Activated naive CD4-positive, alpha-beta T cell treated with anti-CD3 and anti-CD28 coated beads, Interleukin-2, amount 50 U/mL, for 16 hours (primary cell): ENCODE measurements at places on chromosomes 13 and 19.

DNA sequence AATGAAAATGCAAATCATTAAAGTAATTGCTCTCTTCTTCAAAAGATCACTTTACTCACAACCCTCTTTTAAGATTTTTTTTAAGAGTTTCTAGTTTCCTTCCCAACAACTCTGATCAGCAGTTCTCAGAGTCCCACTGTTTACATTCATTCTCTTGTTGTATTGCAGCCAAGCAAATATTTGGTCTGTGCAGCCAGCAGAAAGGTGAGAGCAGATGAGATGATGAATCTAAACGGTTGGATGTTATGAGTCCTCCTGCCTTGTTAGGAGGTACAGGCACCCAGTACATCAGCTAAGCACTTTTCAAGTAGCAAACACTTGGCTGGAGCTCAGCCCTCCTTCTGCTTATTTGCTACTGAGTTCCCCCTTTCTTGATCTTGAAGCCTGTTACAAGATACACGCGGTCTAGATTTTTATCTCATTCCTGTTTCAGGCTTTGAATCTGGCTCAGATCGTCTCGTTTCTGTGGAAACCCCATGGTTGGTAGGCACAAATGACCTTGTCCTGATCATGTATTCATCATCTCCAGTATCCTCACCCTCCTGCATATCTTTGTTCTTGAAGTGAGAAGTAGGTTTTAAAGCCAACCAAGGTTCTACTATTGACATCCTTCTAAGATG is 300.7 kb downstream of the DCT start:
- no peak for DNase-seq

- no peak for DNase-seq
Measured at GRCh38 chr13:44050450-44051063, 170.9 kb downstream of the LACC1 start.

- no peak for DNase-seq
Measured at GRCh38 chr13:42110410-42111155, 62.1 kb downstream of the DGKH start.

- DNase-seq: no peak
Measured at GRCh38 chr13:80873589-80873988, 532.7 kb upstream of the SPRY2 start.

DNA sequence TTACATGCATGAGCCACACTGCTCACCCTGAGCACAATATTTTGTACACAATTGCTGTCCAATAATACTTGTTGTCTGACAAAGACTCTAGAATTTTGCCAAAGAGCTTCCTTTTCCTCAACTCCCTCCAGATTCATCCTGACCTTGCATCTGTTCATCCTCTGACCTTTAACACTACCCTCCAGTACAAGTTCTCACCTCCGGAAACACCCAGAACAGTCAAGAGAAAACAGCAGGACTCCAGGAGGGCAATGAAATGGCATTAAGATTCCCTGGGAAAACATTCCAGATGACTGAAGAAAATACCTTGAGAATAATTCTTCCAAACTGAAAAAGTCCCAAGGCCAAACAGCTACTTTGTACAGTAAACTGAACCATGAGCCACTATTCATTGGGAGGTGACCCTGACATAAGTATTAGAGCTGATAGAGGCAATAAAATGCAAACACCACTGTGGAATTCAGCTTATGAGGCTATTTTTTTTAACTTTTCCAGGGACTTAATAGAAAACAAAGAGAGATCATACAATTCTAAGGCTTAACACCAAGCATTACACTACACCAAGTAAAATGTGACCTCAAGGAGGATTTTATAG is 15.7 kb upstream of the COG3 start:
- no peak for DNase-seq

- DNase-seq: no peak
Measured at GRCh38 chr13:18936104-18936503, 245.5 kb downstream of the TUBA3C start.

GRCh38 chr13:45490068-45490467 is 25.3 kb downstream of the COG3 start:
- DNase-seq: no peak

GRCh38 chr13:51600703-51601102 is 16.4 kb downstream of the WDFY2 start:
- no peak for DNase-seq

DNA sequence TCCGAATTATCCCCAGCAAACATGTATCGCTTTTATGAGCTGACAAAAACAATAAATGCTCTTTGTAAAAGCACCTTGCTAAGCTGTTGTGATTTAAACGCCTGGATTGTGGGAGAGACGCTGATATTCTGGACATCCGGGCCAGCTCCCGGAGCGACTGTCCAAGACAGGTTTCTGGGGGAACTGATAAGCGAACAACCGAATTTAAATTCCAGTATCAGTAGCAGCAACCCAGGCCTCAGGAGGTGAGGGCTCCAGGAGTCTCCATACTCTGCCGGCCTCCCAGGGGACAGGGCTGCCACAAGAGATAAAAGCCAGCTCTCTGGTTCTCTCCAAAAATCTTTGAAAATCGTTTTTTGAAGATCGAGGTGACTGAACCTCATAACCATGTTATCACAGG is 50.3 kb upstream of the VSTM2B start:
- no peak for DNase-seq

GRCh38 chr19:11279505-11280236 is 16.3 kb upstream of the TSPAN16 start:
- no peak for DNase-seq

- peak; percentile 34 for DNase-seq
Measured at GRCh38 chr19:10701955-10702525, 801 bp downstream of the QTRT1 start.

GRCh38 chr13:25692099-25692498 is 320.3 kb downstream of the ATP8A2 start:
- DNase-seq: no peak

- DNase-seq: no peak
Measured at GRCh38 chr19:39128516-39129079, 3.0 kb downstream of the PAK4 start.
